Hepatocyte (in vitro differentiated cells): ENCODE measurements at places on chromosomes 1 and 21.

GRCh38 chr1:9291914-9292360 is 757 bp upstream of the SPSB1 start:
- DNase-seq, result peak; percentile 78

- DNase-seq, result no peak
Observed at GRCh38 chr1:175408986-175409385, 216.4 kb upstream of the KIAA0040 start.

DNA sequence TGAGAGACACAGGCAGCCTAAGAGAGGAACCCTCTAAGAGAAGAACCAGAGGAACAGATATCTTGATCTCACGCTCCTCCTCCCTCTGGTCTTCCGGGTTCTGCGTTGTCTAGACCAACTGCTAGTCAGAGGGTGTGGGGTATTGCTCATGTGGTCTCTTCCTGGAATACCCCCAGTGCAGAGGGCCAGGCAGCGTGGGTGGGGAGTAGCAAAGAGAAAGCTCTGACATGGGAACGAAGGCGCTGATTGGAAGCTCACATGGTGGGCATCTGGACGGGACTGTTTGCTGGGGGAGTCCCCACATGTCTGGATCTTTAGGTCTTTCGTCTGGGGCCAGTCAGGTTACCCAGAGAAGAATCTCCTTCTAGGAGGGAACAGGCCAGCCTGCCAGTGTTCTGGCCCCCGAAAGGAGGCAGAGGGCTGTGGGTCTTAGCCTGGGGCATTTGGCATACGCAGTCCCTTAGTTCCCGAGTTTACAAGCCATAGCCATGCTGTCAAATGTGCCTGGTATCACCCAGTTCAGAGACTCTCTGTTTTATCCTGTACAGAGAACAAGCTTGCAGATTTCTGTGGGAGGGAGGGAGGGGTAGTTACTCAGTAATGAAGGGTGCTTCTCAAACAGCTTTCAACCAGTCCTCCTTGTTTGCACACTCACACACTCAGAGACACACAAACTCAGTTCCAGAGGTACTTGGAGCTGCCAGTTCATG is 18.3 kb upstream of the IL6R start:
- peak; percentile 59 for DNase-seq

DNA sequence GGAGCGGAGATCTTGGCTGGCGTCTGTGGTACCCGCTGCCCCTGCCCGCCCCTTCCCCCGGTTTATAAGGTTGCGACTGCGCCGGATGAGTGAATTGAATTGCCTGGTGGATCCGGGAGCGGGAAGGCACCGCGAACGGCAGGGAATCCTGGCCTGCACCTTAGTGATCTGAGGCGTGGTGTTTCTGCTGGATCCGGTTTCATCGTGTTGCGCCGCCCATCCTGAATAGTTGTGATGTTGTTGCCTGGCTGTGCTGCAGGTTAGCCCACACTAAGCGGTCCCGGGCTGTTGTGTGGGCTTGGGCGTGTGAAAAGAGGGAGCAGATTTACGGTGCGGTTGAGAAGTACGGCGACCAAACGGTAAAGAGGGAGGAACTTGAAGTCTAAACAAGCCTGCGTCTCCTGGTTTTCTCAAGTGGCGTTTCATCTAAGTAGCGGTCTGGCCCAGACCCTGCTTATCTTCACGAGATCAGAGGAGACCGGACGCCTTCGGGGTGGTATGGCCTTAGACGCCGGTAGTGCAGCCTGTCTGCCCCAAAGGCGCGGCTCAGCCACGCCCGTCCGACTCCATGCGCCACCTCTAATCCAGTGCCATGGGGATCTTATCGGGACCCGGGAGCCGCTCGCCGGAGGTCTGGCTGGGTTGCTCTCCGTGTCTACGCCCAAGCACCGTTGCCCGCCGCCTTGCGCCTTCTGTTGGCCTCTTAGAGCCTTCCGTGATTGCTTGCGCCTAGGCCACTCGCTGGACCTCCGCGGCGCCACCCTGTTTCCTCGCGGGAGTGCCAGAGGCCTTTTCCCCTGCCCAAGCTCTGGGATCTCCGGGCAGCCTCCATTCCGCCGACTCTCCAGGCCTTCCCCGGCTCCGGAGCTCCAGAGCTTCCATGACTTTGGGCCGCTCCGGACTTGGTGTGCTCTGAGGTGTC is 87.5 kb upstream of the RHOU start:
- DNase-seq, result peak; percentile 70

DNA sequence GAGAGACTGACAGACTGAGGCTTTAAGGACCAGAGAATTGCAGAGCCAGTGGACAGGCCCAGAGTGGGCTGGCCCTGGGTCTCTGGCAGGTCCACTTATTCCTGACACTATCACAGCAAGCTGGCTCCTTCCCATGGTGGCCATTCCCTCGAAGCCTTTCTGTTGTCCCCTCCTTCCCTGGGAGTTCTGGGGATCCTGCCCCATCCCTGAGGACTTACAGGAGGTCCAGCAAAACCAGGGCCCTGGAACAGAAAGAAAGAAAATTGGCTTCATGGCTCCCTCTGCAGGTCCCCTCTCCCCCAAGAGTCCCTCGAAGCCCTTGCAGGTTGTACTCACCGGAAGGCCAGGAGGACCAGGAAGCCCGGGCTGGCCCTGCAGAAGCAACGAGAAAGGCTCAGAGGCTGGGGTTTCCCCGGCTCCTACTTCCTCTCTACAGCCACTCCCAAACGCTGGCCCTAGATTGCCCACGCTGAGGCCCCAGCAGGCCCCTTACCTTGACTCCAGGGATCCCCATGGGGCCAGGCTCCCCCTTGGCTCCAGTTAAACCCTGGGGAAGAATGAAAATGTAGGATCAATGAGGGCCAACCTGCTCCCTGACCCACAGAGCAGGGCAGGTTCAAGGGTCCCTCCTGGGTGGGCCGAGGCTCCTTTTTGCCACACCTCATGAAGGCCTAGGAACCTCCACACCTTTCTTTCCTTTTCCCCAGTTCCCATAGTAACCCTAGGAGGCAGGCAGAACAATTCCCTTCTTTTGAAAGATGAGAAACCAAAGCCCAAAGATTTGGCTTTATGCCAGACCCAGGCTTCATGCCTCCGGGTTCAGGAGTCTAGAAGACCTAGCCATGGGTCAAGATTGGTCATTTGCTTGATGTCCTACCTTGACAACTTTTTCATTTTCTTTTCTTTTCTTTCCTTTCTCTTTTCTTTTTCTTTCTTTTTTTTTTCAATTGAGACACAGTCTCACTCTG is 4.6 kb downstream of the COL9A2 start:
- no peak for DNase-seq

- DNase-seq, result no peak
Observed at GRCh38 chr1:184843732-184844495, 89.3 kb upstream of the EDEM3 start.

- DNase-seq, result no peak
Observed at GRCh38 chr1:224786533-224787250, 142.8 kb upstream of the DNAH14 start.

- DNase-seq, result peak; percentile 25
Observed at GRCh38 chr1:39214998-39215873, 10.7 kb downstream of the MACF1 start.

- DNase-seq, result no peak
Observed at GRCh38 chr1:152014943-152015342, 21.3 kb upstream of the S100A10 start.

DNA sequence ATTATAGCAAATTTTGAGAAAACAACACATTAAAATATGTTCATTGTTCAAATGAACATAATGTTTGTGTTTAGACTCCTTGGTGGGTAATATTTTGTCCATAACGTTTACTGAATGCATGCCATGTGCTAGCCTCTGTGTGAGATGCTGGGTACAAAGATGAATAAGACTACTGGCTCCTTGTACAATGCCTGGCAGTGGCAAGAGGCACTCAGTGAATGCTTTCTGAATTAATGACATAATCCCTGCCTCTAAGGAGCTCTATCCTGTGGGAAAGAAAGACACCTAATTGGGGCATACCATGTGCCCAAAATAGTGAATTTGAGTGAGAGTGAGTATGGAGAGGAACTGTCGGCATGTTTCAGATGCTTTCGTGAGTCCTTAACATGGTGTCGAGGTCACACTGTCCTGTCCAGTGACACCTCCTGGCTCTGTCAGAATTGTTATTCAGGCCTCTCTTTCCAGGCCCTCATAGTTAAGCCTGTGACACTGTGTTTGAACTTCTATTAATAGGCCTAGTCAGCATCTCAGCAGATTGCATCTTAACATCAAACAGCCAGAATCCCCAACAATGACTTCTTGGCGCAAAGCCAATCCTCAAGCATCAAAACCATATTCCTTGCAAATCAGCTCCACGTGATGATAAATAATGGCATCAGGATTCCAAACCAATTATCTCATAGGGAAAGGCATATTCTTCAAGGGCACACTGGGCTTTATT is 32.8 kb upstream of the S1PR1 start:
- no peak for DNase-seq

DNA sequence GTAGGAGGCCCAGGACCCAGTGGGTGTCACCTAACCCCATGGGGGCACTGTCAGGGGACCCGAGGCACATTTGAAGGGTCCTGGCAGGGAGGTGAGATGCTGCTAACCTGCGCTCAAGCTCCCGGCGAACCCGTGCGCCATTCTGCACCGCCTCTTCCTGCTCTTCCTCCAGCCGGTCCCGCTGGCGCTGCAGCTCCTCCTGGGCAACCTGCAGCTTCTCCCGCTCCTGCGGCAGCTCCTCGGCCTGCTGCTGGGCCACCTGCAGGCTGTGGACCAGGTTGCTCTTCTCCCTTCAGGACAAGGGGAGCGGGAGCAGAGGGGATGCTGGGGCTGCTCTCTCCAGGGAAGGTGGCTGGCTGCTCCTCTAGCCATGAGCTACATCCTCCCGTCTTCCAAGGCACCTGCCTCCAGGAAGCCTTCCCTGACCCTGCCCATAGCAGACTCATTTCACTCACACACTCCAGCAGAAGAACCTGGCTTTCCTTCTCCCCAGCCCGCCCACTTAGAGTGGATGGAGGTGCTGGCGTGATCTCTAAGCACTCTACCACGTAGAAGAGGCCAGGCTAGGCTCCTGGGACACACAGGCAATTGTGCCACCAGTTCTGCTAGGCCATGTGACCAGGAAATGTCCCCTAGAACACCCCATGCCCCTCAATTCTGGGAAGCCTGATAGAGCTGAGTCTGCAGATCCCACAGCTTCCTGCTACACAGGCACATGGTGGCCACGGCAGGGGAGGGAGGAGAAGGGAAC is 15.2 kb upstream of the NBPF1 start:
- no peak for DNase-seq

GRCh38 chr1:159699246-159699645 is 15.1 kb downstream of the CRP start:
- DNase-seq, result no peak

DNA sequence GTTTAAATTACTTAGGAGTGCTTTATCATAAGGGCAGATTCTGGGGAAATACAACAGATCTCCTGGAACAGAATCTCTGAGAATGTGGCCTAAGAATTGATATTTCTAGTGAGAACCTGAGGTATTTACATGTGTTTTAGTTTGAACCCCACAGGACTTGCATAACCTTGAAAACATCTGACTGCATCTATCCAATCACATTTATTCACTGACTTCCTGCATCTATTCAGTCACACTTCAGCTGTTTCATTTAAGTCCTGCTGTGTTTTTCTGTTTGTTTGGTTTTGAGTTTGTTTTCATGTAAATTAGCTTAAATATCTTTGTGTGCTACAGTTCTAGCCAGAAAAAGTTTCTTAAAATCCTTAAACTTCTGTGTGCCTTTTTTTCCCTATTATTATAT is 1260.7 kb downstream of the PLA2G4A start:
- no peak for DNase-seq

GRCh38 chr1:225770561-225771248 is 6.9 kb upstream of the SRP9 start:
- no peak for DNase-seq

- no peak for DNase-seq
Observed at GRCh38 chr1:178011465-178011828, 41.6 kb upstream of the SEC16B start.

DNA sequence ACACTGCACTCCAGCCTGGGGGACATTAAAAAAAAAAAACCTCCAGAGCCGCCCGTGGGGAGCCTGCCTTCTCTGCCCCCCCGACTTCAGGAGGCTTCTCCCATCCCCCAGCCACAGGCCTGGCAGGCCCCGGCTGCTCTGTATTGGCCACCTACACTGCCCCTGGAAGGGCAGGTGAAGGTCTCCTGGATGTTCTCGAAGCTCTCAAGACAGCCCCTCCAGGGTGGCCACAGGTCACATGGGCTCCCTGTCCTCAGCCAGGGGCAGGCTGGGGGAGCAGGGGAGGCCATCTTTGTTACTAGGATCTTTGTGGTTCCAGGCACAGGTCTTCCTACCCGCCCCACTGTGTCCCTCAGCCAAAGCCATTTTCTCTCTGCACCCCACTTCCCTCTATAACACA is 32.8 kb downstream of the PADI6 start:
- DNase-seq, result no peak

GRCh38 chr1:220544901-220545303 is 17.0 kb downstream of the MARK1 start:
- peak; percentile 18 for DNase-seq

GRCh38 chr1:201933840-201934430 is 12.4 kb downstream of the LMOD1 start:
- no peak for DNase-seq

DNA sequence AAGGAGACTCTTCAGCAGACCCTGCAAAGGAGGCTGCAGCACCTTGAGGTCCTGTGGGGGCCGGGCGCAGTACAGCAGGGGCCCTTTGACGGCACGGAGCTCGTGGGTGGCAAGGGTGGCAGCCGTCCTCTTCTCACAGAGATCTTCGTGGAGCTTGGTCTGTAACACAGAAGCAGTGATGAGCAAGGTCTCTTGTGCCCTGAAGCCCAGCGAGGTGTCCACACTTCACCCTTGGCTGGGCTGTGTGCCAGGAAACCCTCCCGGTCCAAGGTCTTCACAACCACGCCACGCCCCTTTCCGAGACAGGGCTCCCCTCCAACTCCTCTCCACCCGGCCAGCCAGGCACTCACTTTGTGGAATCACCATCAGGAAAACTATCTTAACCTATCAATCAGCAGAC is 11.3 kb downstream of the LRRC47 start:
- DNase-seq, result peak; percentile 59

- no peak for DNase-seq
Observed at GRCh38 chr1:181208083-181208482, 119.6 kb downstream of the IER5 start.

GRCh38 chr1:91798241-91798648 is 87.7 kb downstream of the TGFBR3 start:
- no peak for DNase-seq

GRCh38 chr1:53562981-53563379 is 103.8 kb downstream of the DMRTB1 start:
- no peak for DNase-seq

- DNase-seq, result peak; percentile 39
Observed at GRCh38 chr1:212721388-212722247, 22.0 kb upstream of the BATF3 start.

DNA sequence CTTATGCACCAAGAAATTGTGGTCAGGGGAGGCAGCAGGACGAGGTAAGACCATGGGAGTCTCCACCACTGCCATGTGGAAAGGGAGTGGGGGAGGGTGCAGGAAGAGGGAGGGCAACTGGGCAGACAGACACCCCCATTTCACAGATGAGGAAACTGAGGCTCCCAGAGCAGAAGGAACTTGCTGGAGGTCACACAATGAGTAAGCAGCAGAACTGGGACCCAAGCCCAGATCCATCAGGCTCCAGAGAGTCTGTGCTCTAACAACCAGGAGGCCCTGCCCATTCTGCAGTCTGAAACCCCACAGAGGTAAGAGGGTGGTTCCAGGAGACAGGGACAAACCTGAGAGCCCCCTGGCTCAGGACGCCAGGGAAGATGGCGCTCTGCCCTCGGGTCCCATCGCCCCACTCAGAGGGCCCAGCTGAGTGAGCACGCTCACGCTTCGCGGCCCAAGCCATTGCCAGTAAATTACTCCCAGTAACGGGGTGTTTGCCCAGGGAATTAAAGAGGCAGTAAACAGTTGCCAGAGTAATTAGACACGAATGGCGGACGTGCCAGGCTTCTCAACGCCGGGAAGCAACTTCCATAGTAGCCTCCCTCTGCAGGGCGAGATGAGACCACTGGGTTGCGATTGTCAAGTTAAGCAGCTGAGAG is 59.2 kb downstream of the MATN1 start:
- DNase-seq, result no peak
